HS-5 (cell line): ENCODE measurements at places on chromosomes 5 and 9.
A peak's percentile ranks its signal among the peaks of the same experiment; 100 is the strongest.

- DNase-seq, result no peak
Observed at GRCh38 chr9:128715436-128715750, 8.5 kb downstream of the ZDHHC12 start.

- DNase-seq, result no peak
Observed at GRCh38 chr9:130608554-130609134, 29.3 kb downstream of the FUBP3 start.

GRCh38 chr5:62330302-62330701 lies 24.3 kb downstream of the KIF2A start:
- no peak for DNase-seq

- DNase-seq, result no peak
Observed at GRCh38 chr5:17163221-17163620, 54.2 kb upstream of the BASP1 start.

DNA sequence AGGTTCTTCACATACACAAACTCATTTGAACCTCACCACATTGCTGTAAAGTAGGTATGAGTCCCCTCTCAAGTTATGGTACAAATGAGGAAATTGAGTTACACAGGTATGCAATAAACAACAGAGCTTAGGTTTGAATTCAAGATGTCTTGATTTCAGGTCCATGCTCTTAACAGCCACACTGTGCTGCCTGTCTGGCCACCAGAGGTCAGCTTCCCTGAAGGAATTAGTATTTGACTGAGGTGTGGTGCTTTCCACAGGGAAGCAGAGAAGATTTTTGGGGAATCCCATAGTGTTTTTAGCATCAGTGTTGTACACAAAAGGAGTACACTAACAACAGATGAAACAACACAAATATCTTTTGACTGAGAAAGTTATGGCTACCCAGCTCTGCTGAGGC lies 94.4 kb upstream of the ITGA1 start:
- DNase-seq, result no peak

DNA sequence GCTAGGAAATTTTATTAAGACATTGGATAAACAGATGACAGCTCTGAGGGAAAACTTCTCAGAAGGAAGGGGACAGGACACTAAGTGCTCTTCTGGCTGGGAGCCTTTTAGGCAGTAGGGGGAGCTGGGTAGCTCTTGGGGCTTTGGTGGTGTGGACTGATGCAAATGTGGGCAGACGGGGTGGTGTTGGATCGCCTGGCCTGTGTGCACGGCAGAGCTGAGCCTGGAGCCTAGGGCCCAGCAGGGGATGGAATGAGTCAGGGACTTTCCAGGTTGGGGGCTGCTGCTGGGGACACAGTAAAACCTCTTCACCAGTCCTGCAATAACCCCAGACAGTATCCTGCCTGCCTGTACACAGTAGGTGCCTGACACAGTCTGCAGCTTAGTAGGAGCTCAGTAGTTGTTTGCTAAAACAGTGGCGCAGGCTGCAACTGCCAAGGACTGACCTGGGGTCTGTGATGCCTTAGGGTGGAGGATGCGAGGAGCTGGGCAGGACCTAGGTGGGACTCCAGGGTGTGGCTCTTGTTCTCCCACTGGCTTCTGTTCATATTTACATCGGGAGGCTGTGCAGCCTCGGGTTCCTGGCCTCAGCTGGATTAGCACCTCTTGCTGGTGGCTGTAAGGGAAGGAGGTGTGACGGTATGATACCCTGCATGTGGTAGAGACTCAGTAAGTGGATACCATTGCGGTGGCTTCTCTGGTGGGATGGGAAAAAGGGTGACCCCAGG lies 83.8 kb downstream of the DAB2IP start:
- DNase-seq, result no peak

- DNase-seq, result no peak
Observed at GRCh38 chr5:144794922-144795321, 624.2 kb downstream of the KCTD16 start.

DNA sequence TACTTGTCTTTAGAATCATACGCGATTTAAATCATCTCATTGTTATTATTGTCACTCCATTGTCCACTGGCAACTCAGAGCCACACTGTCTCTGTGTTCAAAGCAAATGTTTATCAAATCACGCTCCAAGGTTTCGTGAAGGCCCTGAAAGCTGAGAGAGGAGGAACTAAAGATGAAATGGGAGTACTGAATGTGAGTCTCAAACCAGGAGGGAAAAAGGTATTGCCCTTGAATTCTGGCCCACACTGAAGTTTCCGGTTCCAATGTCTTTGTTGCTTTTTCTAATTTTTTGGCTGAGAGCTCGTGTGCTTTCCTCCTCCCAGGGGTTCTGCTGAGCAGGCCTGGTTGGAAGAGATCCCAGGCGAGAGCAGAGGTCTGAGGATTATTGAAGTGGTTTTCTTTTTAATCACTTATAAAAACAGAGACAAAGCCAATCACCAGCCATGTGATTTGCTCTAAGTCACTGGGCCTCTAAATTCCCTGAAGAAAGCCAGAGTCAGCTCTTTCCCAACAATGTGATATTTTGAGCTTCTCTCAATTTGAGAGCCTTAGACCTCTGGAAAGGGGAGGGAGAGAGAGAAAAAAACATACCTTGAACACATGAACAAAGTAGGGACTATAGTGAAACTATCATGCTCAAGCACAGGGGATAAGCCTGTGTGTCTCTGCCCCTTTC lies 420.8 kb upstream of the GRAMD2B start:
- DNase-seq, result peak; percentile 47

DNA sequence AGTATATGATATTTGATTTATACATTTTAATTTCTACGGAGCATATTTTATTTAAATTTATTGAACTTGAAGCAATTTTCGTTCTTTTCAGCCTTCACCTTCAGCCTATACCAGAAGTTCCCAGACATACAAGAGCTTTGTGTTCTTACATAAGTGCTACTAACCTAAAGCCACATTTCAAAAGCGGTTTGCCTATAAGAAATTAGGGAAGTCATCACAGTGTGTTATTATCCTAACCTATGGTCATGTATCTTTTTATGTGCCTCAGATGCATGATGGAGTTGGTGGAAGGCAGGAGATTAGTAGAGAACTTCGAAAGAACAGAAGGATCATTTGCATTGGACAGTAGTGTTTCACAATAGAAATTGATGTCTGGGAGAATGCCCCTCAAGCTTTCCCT lies 3.1 kb downstream of the KIF2A start:
- no peak for DNase-seq

DNA sequence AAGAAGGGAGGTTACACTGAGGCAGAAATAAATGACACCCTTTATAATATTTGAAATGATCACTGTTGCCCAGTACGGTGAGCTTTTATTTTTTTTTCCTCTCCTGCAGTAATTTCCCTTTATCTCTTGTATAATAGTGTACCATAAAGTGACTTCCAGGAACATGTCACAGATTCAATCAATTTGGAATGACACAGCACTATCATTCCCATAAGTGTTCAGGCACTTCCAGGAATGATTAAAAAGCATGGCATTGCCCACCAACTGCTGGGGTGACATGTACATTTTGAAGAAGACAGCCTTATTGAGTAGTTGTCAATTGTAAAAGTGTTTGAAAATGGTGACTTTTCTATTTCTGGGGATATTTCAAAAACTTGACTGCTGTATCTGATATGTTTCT lies 1700.9 kb upstream of the NUDT12 start:
- DNase-seq, result no peak

- DNase-seq, result no peak
Observed at GRCh38 chr9:70586476-70586875, 172.0 kb upstream of the KLF9 start.
